ENCODE measurements at places on chromosomes 1 and 21.

- peak; percentile 50 for DNase-seq
Measured at GRCh38 chr1:204493145-204493983, 1.2 kb downstream of the PIK3C2B start.

DNA sequence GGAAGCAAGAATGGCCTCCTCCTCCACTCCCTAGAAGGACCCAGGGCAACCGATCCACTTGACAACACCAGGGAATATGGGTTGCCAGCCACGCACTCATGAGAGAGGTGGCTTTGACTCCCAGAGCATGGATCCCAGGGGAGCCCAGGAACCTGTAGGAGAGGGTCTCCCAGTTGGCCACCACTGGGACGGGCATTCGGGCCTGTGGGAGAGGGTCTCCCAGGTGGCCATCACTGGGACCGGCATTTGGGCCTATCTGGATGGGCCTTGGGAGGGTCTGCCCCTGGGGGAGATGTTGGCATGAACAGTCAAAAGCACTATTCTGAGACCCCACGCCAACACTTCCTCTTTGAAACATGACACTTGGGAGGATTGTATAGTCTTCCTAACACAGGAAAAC, 565 bp downstream of the TFF1 start:
- DNase-seq: no peak

DNA sequence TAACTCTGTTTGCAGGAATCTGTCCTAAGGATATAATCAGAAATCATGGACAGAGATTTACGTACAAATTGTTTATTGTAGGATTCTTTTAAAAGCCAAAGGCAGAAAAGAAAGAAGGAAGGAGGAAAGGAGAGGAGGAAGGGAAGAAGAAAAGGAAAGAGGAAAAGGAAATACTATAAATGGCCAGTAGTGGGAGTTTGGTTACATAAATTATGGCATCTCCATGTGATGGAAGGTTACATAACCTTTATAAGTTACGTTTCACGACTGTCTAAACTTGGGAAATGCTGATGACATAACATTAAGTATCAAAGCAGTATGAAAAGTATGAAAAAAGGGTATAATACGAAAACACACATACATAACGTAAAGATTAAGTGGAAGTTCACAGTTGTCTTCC, 39.0 kb downstream of the SMYD2 start:
- DNase-seq: no peak

- DNase-seq: no peak
Measured at GRCh38 chr1:37605061-37605650, 9.4 kb upstream of the GNL2 start.

DNA sequence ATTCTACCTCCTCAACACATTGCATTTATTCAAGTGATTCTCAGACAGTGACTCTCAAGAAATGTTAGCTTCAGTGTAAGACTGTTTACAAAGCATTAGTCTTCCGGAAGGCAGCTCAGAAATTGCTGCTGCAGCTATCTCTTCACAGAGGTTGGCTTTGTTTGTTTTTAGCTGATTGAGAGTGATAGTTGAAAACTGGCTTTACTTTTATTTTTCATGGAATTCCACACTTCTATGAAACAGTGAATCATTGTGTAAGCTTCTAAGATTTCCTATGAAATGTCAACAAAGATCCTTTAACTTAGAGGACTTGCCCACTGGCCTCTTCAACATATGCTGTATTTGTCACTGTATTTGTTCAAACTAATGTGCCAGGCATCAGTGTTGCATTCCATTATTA, 121.3 kb downstream of the TNNI3K start:
- no peak for DNase-seq

- no peak for DNase-seq
Measured at GRCh38 chr1:163337631-163338030, 15.9 kb downstream of the NUF2 start.

DNA sequence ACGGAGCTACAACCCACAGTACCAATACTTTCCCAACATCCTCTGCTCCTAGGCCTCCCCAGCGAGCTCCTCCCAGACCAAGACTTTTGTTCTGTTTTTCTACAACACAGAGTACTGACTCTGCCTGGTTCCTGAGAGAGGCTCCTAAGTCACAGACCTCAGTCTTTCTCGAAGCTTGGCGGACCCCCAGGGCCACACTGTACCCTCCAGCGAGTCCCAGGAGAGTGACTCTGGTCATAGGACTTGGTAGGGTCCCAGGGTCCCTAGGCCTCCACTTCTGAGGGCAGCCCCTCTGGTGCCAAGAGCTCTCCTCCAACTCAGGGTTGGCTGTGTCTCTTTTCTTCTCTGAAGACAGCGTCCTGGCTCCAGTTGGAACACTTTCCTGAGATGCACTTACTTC, 20.6 kb downstream of the PLA2G5 start:
- no peak for DNase-seq

GRCh38 chr1:201653233-201653632, 114.3 kb downstream of the NAV1 start:
- no peak for DNase-seq

- no peak for DNase-seq
Measured at GRCh38 chr1:165424454-165425216, 20.3 kb downstream of the RXRG start.

DNA sequence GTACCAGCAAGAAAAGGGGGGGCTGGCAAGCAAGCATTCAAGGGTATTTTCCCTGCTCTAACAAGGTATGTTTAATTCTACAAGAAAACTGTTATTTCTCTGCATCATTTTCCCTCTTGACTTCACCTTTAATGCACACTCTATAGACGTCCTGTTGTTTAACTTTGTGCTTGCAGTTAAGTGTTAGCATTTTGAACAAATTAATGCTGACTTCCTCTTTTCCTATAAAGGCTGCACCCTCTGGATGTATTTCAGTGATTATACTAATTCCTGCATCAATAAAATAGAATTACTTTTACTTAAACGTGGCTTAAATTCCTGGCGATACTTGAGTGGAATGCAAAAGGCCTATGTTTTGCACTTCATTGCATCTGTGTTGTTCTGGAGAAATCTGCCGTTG, 183.3 kb downstream of the KCNJ6 start:
- DNase-seq: no peak

GRCh38 chr1:240171907-240172306, 80.2 kb downstream of the FMN2 start:
- no peak for DNase-seq

DNA sequence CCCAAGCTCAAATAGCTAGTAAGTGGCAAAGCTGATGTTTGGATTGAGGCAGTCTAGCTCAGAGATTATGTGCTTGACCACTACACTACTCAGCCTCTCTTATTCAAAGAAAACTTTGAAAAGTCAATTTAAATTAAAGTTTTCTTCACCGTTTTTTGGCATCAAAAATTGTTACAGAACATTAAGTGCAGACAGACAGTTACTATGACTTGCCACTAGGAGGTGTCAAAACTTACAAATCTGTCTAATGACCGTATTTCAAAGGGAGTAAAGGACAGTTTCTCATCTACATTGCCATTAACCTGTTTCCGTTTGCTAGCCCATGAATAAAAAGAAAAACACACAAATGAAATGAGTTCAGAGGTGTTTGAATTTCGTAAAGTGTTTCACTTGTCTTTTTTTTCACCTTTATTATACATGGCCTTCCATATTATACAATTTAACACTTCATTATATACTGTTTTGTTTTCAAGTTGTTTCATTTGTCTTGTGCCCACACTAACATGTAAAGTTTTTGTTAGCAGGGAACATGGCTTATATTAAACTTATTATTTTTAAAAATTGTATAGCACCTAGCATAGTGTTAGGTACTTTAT, 57.4 kb upstream of the MTF2 start:
- peak; percentile 67 for DNase-seq

GRCh38 chr1:162316187-162316586, 60.5 kb downstream of the SPATA46 start:
- DNase-seq: no peak

DNA sequence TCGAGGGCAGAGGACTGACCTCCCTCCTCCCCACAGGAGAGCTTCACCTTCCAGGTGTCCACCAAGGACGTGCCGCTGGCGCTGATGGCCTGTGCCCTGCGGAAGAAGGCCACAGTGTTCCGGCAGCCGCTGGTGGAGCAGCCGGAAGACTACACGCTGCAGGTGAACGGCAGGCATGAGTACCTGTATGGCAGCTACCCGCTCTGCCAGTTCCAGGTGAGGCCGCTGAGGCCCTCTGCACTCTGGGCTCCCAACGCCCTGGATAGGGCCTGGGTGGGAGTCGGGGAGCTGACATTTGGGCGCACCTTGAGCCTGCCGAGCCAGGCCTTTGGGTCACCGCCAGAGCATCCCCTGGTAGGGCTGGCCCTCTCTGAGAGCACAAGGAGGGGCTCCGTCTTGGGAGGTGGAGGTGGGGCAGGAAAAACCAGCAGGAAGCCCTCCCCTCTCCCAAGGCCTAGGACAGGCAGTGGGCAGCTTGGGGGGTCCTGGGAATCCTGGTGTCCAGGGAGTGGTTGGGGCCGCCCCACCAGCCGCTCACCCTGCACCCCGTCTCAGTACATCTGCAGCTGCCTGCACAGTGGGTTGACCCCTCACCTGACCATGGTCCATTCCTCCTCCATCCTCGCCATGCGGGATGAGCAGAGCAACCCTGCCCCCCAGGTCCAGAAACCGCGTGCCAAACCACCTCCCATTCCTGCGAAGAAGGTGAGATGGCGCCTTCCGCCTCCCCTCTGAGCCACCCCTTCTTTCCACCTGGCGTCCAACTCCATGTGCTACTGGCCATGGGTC, 65.1 kb downstream of the PIK3CD start:
- DNase-seq: no peak

- no peak for DNase-seq
Measured at GRCh38 chr1:157050836-157051235, 5.3 kb upstream of the ARHGEF11 start.

- no peak for DNase-seq
Measured at GRCh38 chr1:59511476-59512465, 214.9 kb downstream of the FGGY start.

GRCh38 chr1:9842073-9842711, 18.4 kb upstream of the CLSTN1 start:
- DNase-seq: no peak

DNA sequence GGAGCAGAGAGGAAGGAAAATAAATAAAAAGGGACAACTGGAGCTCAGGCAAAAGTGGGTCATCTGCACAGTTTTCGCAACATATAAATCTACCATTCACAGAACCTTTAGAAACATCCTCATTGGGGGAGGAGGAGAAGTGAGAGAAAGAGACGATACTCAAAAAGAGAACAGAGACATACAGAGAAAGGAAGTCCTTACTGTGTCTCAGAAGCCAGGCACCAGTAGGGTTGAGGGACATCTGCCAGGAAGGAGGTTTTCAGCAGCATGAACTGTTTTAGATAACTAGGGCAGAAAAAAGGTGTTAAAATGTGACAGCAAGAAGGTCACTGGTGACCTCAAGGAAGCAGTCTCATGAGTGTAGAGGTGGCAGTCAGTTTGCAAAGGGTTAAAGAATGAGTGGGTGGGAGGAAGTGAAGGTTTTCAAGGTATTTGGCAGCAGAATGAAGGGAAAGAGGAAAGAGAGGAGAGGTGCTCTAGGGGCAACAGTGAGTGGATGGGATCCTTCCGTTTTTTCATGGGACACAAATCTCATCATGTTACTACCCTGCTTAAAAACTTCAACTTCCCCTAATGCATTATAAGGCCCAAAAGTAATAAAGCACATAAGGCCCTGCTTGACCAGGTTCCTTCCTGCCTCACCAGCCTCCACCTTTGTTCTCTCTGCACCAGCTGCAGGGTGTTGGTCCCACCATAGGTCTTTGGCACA, 9.5 kb downstream of the JAK1 start:
- no peak for DNase-seq

All from NCI-H526 (cell line).